ENCODE measurements at places on chromosomes 2 and 18. TPM values are rescaled to one million over a fixed set of nuclear protein-coding genes. Genes with fewer than 3 reads are reported as not detected.

Gene SLC11A1
- total RNA-seq: 0.15 TPM

Gene RETREG2
- 88.8 TPM for total RNA-seq

Gene FAM110C
- total RNA-seq: 0.09 TPM

Gene TMEM87B
- total RNA-seq: 15.4 TPM

Gene OR6B2
- total RNA-seq: not detected

Gene LOXHD1
- not detected for total RNA-seq

Gene C1GALT1C1L
- 1.7 TPM for total RNA-seq

Gene STARD7
- total RNA-seq: 97.4 TPM

Gene STPG4
- not detected for total RNA-seq

Gene CDH7
- total RNA-seq: 0.02 TPM

Gene MC2R
- not detected for total RNA-seq

Gene UPP2
- total RNA-seq: not detected

Gene SERPINB3
- total RNA-seq: 0.12 TPM

Gene SCN3A
- total RNA-seq: not detected

Gene COL5A2
- total RNA-seq: 90.5 TPM

Gene FABP1
- not detected for total RNA-seq

Gene IL1RL2
- total RNA-seq: not detected

Gene PPP1R1C
- 2.2 TPM for total RNA-seq

Gene SLC40A1
- total RNA-seq: 3.4 TPM

Gene POTEJ
- not detected for total RNA-seq

Gene CAVIN2
- total RNA-seq: 19.8 TPM

Gene IL1RL1
- 0.67 TPM for total RNA-seq

Gene STK16
- total RNA-seq: 29.9 TPM

Gene SKOR2
- total RNA-seq: not detected

Gene GPR55
- total RNA-seq: not detected

Gene ANKRD30B
- 0.02 TPM for total RNA-seq

Gene DOK6
- not detected for total RNA-seq

Gene MC5R
- total RNA-seq: not detected

Gene VSNL1
- not detected for total RNA-seq

Gene EVA1A
- total RNA-seq: 11.9 TPM

Gene RAB31
- total RNA-seq: 28.4 TPM

Gene FAM117B
- total RNA-seq: 1.9 TPM

Gene UGT1A10
- not detected for total RNA-seq

Data from A549 treated with CORT108297 at 1 μM for 4 hours (cell line).